ENCODE measurements at places on chromosomes 3 and 15. TPM values are rescaled to one million over a fixed set of nuclear protein-coding genes. Genes with fewer than 3 reads are reported as not detected.

GRCh38 chr3:126728680-126729079 is 24.6 kb downstream of the CHCHD6 start:
- no peak for DNase-seq

SRPRB gene
- 47.9 TPM for polyA plus RNA-seq

COX5A gene
- polyA plus RNA-seq: 701 TPM

- DNase-seq: no peak
Measured at GRCh38 chr15:90496791-90497190, 32.9 kb upstream of the CRTC3 start.

CCK gene
- polyA plus RNA-seq: not detected

DNA sequence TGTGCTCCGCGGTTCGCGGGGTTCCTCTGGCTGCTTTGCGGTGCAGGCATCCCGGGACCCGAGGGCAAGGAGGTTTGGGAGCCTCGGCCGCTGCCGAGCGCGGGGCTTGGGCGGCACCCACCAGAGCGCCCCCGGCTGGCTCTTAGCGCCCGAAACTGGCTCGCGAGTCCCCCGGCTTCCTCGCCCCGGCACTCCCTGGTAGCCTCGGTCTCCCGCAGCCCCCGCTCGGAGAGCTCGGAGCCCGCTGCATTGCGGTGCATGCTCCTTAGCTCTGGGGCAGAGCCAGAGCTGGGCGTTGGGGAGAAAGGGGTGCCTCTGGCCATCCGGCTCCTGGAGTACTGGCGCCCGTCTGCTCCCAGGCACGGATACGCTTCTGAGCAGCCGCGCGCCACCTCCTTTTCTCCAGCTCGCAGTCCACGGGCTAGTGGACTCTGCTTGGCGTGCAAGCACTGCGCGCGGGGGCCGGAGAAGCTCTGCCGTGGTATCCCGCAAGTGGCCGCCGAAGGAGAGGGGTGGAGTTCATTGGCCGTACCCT is 753 bp downstream of the EPHB1 start:
- DNase-seq: peak; percentile 50

Data from kidney (tissue), 22 donors.